ENCODE measurements at places on chromosomes 5 and 9.

- no peak for DNase-seq
These were observed 10.2 kb upstream of the STING1 start for GRCh38 chr5:139492700-139493192.

DNA sequence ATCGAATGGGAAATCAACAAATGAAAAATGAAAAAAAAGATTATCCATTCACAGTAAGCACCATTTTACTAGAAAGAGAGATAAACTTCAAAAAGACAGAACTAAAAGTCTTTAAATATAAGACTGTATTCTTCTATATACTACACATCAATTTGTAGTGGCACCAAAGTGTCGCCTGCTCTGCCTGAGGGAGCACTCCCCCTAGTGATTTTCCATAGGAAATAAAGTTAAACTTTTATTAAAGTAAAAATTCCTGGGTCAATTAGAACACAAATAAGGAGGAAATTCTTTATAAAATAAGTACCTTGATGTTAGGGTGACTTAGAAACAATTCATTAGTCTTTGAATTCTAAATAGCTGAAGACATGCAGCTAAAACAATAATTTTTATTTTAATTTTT lies 9.7 kb downstream of the RAD1 start:
- no peak for DNase-seq

DNA sequence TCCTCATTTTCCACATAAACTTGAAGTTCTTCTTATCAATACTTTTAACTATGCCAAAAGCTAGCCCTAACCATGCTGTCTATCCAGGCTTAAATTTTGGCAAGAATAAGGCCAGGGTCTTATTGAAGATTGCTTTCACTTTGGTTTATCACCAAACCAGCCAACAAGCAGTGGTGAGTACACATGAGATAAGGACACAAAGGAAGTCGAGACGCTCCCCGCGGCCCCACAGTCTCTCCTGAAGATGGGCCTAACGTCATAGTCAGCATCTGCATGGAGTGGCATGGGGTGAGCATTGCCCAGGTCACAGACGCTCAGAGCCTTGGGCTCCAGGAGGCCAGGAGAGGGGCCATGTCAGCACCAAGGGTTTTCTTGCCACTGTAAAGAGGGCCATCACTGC lies 80.3 kb downstream of the ATPSCKMT start:
- DNase-seq = no peak

- no peak for DNase-seq
These were observed 85.4 kb downstream of the HSD17B4 start for GRCh38 chr5:119537704-119538103.

- no peak for DNase-seq
These were observed 16.3 kb downstream of the FAM163B start for GRCh38 chr9:133592731-133593409.

DNA sequence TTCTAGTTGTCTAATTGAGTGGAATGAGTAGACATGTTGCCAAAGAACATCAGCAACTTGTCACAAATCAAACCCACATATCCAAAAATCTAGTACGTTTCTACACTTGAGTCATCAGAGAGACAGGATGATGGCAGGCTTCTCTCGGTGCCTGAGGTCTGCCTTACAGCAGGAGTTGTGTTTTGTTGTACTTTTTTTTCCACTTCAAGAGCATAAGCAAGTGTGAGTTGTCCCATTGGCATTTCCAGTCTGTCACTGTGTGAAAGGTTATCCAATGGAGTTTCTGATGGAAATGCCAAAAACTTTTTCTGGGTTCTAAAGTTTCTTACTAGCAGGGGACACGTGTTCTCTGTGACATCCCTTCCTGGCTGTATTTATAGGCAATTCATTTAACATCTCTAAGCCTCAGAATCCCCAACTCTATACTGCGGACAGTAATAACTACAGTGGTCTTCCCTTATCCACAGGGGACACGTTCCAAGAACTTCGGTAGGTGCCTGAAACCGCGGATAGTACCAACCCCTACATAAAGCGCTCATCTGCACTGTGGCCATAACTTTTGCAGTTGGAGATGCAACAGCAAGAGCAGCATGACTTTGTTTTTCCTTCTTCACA lies 246.5 kb downstream of the SYK start:
- DNase-seq = peak; percentile 27

All from activated CD4-positive, alpha-beta T cell treated with anti-CD3 and anti-CD28 coated beads for 24 hours (primary cell).